ENCODE measurements at places on chromosomes 2 and 18.

DNA sequence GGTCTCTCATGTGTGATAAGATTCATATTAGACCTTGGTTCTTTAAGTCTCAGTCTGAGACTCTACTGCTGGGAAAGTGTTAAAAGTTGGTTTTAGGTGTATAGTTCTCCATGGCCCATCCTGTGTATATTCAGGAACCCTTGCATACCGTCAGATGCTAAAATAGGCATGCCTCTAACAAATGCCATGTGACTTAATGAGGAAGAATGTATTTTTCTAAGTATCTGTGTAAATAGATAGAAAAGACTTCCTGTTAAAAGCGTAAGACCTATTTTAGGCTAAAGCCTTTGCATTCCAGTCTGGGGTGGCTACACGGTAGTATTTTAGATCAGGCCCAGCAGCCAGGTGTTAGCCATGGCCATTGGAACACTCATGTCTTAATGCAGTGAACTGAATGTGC is 73.3 kb downstream of the RHBDD1 start:
- DNase-seq = no peak

DNA sequence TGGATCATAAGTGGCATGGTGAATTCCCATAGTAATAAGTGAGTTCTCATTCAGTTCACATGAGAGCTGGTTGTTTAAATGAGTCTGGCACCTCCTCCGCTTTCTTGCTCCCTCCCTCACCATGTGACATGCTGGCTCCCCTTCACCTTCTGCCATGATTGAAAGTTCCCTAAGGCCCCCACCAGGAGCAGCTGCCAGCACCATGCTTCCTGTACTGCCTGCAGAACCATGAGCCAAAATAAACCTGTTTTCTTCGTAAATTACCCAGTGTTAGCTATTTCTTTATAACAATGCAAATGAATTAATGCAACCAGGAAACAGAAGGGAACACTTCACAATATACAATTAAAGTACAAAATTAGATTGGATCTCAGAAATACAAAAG is 257.0 kb downstream of the MREG start:
- no peak for DNase-seq

GRCh38 chr2:4992226-4992625 is 700.0 kb upstream of the SOX11 start:
- DNase-seq = no peak

- no peak for DNase-seq
Observed at GRCh38 chr2:185373229-185373628, 365.4 kb upstream of the FSIP2 start.

- peak; percentile 15 for DNase-seq
Observed at GRCh38 chr2:234137400-234138014, 87.0 kb downstream of the SPP2 start.

DNA sequence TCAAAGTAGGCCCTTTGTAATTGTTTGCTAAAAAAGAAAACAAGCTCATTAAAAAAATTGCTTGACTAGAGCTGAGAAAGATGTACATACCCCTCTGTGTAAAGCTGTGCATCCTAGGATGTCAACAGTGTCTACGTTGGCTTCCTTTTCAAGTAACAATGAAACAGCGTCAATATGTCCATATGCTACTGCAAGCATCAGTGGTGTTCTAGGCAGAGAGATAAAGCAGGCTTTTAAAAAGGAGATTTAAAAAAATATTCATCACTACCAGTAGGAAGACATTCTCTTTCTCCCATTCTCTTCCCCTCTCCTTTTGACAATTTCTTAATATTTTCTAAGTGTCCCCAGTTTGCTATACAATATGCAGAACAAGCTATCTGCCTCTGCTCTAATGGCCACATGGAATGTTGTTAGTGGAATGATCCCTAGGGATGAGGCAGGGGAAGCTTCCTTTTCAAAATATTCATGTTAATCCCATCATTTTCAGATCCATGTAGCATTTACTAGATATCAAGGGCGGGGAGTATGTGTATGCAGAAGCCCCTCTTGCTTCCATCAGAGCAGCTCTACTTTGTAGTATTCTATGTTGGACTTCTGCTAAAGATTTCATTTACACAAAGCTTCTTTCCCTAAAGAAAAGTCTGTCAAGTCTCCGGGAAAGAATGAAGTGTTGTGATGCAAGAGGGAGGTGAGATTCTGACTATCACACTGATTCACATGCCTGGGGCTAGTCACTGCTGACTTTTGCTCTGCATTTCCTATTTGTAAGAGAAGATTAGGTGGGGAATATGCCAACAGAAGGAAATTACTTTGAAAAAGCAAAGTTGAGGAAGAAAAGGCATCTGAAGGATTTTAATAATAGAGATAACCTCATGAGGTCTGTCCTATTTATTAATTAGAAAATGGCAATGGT is 81.5 kb upstream of the PGAP1 start:
- DNase-seq = peak; percentile 56

DNA sequence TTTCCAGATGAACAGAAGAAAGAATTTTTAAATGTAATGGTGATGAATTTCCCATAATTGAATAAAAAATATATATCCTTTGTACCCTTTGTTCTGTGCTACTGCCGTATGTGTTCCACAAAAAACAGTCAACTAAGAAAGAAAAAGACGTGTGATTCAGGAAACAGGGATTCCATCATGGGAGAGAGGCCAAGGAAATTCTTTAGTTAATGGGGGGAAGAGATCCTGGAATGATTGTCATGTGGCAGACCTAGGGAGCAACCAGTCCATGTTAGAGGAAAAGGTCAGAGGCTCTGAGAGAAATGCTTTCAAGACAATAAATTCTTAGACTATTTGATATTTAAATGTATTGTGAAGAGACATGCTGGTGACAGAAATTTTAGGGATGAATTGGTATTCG is 76.6 kb downstream of the CPO start:
- DNase-seq = no peak

Measured in AG20443 (cell line).